Renal pelvis (tissue), 12 donors: ENCODE measurements at places on chromosomes 5 and 9. TPM values are rescaled to one million over a fixed set of nuclear protein-coding genes. Genes with fewer than 3 reads are reported as not detected.

Gene DDX4
- not detected for polyA plus RNA-seq

DNA sequence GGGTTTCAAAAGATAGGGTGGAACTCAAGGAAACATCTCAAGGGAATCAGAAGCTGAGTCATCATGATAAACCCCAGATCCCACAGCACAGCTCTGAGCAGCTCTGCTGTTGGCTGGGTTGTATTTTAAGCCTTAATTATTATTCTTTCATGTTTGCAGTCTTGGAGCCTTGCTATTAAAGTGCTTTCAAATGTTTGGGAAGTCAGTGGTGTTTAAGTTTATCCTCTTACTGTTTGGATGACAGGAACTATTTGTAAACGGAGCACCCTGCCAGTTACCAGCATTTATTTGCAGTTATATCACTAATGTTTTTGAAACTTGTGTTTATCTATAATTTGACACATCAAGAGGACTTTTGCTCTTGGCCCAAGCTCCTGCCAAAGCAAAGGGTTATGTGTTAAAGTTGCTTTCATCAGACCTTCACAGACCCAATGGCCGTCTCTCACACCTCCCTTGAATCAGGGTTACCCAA is 141.1 kb upstream of the SPDL1 start:
- DNase-seq, result no peak

DNA sequence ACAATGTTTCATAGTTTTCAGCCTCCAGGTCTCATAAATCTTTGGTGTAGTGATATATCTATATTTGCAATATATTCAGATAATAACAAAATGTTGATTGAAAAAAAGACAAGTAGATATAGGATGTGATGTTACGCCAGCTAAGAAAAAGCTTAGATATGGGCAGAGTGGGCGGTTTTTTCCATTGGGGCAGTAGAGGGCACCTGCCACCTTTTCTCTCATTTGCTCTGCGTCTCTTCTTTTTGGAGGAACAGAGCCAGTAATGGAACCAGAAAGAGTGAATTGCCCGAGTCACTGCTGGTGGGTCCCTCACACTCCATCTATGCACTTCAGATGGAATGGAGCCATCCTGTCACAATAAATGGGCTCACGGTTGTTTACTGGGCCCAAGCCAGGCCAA is 62.1 kb upstream of the FANCC start:
- DNase-seq, result no peak

Gene SLC6A7
- polyA plus RNA-seq, result 0.17 TPM

- DNase-seq, result peak; percentile 54
These were observed 95.4 kb upstream of the DAB2 start for GRCh38 chr5:39520232-39520572.

Gene DNAJA1
- 209 TPM for polyA plus RNA-seq

GRCh38 chr5:171624396-171624795 is 161.2 kb upstream of the SMIM23 start:
- peak; percentile 49 for DNase-seq

Gene PLEKHG4B
- 15.9 TPM for polyA plus RNA-seq

Gene PMPCA
- polyA plus RNA-seq, result 76.6 TPM

DNA sequence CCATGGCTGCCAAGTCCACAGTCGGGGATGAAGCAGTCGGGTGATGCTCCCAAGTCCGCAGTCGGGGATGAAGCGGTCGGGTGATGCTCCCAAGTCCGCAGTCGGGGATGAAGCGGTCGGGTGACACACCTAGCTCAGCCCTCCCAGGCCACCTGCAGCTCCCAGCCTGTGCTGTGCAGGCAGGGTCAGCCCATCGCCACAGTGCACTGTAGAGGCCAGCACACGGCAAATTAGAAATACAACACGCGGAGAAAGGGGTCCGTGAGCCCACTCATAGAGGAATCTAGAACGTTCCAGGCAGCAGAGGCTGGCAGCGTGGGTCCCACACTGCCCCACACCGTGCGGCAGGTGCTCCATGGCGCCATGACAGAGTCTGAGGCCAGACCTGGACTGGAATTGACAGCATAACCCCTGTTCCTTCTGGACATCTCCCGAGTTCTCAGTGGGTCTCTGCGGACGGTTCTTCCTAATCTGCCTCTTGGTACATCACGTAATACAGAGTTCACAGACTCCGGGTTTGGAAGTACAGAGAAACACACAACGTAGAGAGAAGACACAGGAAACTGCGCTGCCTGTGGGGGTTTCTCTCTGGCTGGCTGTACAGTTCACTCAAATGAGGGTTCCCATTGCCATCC is 7.7 kb upstream of the EXOC3 start:
- no peak for DNase-seq

Gene RNF180
- polyA plus RNA-seq, result 9.0 TPM

GRCh38 chr5:62931153-62931950 is 352.7 kb downstream of the LRRC70 start:
- DNase-seq, result no peak

DNA sequence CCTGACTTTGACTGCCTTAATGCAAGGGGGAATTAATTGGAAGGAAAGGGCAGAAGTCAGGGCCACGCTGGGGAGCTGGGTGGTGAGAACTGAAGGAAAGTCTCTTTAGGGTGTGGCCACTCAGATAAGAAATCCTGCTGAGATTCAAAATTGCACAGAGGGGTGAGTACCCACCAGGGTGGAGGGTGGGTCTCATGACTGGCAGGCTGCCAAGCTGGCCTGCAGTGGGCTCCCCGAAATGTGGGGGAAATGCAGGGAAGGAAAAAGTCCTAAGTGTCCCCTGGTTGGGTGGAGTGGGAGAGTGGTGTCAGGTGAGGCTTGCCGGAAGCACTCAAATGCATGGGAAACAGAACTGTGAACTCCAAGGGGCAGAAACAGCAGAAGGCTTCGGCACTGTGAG is 24.1 kb downstream of the TSPAN17 start:
- DNase-seq, result no peak

DNA sequence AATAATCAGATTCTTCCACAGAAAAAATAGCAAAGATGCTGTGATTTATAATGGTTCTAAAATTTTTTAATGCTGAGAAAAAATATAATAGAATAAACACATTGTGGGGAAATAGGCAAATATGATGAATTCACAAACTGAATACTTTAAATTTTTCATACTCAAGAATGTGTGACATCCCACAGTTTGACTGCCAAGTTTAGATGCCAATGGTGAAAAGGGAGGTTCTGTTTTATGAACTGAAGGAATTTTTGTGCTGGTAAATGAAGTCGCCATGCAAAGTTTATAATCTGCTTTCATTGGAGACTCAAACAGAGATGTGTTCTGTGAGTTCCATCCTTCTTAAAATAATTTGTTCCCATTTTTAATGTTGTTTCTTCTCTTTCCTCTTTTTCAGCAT is 367.5 kb upstream of the ADAMTS16 start:
- DNase-seq, result no peak

Gene CNTFR
- 48.1 TPM for polyA plus RNA-seq

- DNase-seq, result no peak
These were observed 65.0 kb downstream of the PPP2R2B start for GRCh38 chr5:146813346-146814157.

Gene GFI1B
- 0.71 TPM for polyA plus RNA-seq

- no peak for DNase-seq
These were observed 382 bp upstream of the FGF1 start for GRCh38 chr5:142686210-142686734.

DNA sequence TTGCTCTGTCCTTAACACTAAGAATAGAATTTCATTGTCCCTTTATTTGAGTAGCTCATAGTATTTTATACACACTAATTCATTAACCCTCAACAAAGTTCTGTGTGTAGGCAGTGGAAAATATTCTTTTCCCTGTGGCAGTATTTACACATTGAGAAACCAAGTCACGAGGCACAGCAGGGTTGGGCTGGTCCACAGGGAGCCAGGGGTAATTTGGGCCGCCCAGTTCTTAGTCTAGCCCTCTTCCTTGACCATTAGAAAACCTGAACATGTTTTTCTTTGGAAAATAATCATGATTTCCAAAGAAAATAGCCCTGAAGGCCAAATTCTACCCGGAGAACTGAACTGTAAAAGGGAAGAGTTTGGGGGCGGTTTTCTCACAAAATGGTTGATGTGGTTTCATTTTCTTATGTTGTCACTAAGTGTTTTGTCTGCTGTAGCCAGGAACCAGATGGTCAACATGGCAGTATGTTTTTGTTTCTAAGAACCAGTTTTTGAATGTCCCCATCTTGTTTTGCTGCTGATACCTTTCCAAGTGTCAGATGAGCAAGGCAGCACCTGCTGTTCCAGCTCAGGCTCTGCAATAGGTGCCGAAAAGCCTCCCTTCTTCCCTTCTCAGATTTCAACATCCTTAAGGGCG is 29.6 kb downstream of the ARHGEF28 start:
- DNase-seq, result no peak

DNA sequence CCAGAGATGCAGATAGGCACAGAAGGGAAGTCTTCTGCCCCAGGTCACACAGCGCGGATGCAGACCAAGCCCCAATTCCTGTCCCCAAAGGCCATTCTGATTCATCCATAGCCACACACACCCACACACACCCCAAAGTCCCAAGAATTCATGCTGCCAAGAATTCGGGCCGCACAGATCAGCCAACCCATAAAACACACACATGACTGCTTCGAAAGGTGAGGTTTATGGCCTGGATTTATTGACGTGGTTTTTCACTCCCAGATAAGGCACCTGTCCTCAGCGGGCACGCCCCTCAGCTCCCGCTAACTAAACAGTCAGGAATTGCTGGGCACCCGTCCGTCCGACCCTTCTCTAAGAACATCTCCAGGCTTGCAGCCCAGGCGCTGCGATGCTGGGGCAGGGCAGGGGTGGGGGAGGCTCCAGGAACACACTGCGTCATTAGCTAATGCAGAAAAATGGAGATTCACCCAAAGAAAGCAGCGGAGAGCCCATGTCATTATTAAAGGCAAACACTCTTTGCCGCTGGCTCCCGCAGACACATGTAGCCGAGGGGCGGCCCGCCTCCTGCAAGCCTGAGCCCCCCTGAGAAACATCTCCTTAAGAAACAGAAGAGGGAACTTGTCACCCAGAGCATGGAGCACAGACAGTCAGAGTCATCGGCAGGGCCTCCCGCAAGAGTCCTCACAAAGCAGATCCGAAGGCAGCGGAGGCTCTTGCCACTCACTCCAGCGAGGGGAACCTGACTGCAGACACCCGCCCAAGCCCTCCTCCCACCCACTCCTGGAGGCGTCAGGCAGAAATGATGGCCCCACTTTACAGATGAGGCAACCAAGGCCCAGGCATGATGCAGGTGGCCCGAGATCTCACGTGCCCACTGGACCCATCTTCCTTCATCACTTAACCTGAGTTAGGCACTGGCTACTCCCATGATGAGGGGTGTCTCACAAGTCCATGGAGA is 19.9 kb downstream of the VAV2 start:
- DNase-seq, result no peak

Gene COL27A1
- 31.8 TPM for polyA plus RNA-seq

Gene SLC27A4
- 22.7 TPM for polyA plus RNA-seq

Gene SHISAL2B
- not detected for polyA plus RNA-seq

Gene COL5A1
- 87.5 TPM for polyA plus RNA-seq

GRCh38 chr5:161051920-161052500 is 200.0 kb upstream of the ATP10B start:
- no peak for DNase-seq
